ENCODE measurements at places on chromosomes 1 and 21. TPM values are rescaled to one million over a fixed set of nuclear protein-coding genes. Genes with fewer than 3 reads are reported as not detected.
A peak's percentile ranks its signal among the peaks of the same experiment; 100 is the strongest.

GRCh38 chr1:78003882-78004718 is 639 bp upstream of the DNAJB4 start:
- peak; percentile 36 for DNase-seq

GRCh38 chr1:6348511-6349191 is 44.9 kb downstream of the ACOT7 start:
- no peak for DNase-seq

GRCh38 chr1:218424502-218424901 is 79.4 kb downstream of the TGFB2 start:
- DNase-seq: no peak

- DNase-seq: no peak
These were observed 622.0 kb upstream of the BRINP3 start for GRCh38 chr1:191099696-191100095.

DNA sequence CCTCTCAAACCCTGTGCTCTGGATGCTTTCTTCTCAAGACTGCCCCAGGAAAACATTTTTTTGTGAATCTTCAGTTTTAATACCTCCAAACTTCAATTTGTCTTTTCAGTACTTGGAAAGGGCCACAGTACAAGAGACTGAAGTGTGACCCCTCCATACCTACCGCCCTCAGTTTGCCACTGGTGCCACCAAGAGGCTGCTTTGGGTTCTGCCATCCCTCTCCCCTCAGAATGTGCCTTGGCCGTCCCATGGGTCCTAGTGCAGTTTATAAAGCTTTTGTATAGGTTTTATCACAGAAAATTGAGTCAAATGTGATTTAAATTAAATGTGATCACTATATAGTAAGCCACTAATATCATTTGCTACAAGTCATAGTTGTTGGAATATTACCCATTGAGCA is 60.8 kb upstream of the PGD start:
- DNase-seq: no peak

DNA sequence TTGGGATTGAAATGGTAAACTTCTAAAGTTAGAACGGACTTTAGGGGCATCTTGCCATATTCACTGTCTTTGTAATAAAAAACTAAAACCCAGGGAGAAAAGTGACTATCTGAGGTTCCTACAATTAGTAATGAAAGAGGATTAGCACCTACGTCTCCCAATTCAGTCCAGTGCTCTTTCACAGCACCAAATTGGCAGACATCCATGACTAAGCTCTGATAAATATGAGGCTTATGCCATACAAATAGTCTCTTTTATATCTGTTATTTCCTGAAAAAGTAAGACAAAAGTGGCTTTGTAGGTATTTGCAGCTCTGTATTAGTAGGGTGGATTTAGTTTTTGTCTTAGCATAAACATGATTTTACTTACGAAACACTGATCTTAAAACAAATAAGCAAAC is 315.0 kb upstream of the NRIP1 start:
- no peak for DNase-seq

DNA sequence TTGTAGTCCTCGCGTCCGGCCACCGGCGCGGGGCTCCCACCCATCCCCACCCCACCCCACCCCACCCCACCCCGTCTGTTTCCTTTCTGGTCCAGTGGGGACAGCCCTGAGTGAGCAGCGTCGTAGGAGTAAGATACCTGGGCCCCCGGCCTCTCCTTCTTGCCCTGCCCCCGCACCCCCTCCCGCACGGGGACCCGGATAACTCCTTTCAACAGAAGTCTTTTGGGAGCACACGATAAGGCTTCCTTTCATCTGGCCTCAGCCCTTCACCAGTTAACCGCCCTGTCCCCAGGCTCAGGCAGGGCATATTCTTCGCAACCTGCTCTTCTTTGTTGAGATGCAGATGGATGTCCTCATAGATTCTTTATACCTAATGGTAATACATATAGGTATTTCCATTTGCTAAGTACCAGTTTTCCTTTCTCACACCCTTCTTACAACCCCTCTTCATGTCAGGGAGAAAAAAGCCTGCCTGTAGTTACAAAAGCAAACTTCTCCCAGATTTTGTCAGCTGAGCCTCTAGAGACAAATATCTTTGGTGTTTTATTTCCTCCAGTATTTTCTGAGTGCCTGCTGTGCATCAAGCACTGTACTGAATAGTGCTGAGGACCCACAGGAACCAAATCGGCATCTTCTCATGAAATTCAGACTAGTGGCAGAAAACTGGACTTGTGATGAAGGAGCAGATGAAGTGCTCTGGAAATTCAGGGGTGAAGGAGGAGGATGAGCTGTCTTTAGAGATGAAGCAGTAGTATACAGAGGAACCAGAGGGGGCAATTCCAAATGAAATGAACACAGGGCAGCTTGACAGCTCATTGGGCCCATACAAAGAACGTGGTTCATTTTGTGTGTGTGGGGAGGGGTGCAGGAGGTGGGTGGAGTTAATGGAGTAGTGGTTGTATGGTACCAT is 33.6 kb downstream of the SLC2A1 start:
- no peak for DNase-seq

DNA sequence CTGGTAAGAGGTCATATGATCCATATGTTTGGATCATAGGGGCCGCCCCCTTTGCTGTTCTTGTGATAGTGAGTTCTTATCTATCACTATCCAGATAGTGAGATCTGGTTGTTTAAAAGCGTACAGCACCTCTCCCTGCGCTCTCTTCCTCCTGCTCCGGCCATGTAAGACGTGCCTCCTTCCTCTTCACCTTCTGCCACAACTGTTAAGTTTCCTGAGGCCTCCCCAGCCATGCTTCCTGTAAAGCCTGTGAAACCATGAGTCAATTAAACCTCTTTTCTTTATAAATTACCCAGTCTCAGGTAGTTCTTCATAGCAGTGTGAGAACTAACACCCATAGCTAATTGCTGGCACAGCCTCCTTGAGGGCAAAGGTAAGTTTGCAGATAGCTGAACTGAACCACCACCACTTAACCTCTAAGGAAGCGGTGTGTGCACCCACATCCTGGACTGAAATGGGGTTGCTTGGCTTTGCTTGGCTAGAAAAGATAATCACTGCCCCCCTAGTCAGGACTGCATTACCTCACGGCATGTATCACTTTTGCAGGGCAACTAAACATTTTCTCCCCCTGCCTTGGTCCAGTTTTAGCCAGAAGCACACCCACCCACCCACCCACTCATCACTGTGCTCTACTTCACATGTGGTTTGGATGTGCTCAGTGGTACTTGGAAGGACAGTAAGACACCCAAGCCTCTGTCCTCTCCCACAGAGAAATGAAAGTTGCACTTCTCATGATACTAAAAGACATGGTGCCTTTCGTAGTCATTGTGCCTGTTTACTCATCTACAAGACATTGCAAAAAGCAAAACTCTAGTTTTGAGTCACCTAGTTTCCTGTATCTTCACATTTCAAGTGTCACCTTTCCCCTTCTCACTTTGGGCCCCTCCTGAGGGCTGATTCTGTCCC is 23.1 kb upstream of the PTAFR start:
- DNase-seq: no peak

GRCh38 chr1:1176931-1177330 is 3.3 kb downstream of the TTLL10 start:
- DNase-seq: no peak

GRCh38 chr1:166840309-166841274 is 1.3 kb downstream of the POGK start:
- peak; percentile 3 for DNase-seq

GRCh38 chr21:29304597-29304996 is 5.9 kb downstream of the BACH1 start:
- DNase-seq: no peak

- DNase-seq: no peak
These were observed 1.2 kb downstream of the ZFP69 start for GRCh38 chr1:40478276-40478675.

- DNase-seq: no peak
These were observed 113.1 kb downstream of the DNM3 start for GRCh38 chr1:171954361-171954760.

- no peak for DNase-seq
These were observed 4.2 kb upstream of the BCL10 start for GRCh38 chr1:85280636-85281035.

Gene TRAF5
- polyA plus RNA-seq: 22.0 TPM

Gene AMY1C
- not detected for polyA plus RNA-seq

Gene VSIG8
- polyA plus RNA-seq: not detected

Gene CFAP74
- polyA plus RNA-seq: not detected

Gene PADI2
- not detected for polyA plus RNA-seq

Gene ELAVL4
- polyA plus RNA-seq: not detected

Gene CRP
- not detected for polyA plus RNA-seq

Gene MTR
- 11.0 TPM for polyA plus RNA-seq
